NCI-H2107 (cell line): ENCODE measurements at places on chromosomes 2 and 18.

- no peak for DNase-seq
Observed at GRCh38 chr2:44716131-44716530, 225.4 kb upstream of the SIX3 start.

GRCh38 chr2:133586978-133587377 is 18.7 kb upstream of the NCKAP5 start:
- no peak for DNase-seq

DNA sequence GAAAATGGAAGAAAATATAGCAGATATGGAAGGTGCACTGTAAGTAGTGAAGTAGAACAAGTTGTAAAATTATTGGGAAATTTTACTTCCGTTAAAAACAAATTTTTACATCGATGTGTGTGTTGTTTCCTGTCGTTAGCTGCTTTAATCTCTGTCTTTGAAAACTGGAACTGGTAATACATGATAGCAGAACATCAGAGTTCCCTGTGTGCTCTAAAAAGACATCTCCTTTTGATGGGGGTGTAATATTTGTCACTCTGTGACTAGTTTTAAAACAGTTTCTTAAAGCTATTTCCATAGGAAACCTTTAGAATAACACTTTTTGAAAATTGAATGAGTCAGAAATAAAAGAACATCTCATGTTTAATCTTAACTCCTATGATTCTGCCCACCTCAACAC is 43.5 kb downstream of the COX7A2L start:
- no peak for DNase-seq

DNA sequence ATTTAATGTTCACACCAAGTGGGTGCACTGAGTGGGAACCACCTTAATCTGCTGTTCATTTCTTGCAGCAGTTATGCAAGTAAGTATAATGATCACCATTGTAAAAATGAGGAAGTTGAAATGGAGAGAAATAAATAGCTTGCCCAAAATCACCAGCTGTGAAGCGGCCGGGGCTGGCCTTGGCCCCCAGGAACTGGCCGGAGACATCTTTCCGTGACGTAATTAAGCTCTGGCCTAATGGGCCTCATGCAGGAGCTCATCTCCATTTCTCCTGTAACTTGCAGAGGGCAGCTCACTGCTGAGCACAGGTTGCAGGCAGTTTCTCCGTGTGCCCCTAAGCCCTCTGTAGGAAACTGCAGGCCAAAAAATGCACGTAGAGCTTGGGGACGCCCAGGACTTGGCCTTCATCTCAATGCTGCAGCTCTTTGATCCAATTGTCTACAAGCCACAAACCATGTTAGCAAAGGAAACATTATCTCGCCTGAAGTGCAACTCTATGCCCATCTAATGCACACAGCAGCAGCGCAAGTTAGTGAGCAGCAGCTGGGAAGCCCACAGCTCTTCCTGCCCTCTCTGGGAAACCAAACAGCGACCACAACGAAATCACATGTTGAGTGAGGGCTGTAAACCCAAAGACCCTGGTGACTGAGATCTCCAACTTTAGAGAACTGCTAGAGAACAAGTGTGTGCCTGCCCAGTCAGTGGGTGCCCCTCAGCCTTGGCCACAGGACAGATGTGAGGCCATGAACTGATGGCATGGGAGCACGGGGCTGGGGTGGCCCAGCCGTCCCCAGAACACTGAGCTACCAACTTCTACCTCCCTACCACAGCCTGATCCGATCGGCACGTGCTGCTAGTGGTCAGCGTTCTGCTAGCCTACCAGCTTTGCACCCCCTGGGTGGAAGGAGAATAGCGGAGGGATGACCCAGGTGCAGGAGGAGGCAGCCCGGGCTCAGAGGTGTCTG is 28.8 kb downstream of the APCDD1 start:
- no peak for DNase-seq

GRCh38 chr2:20145497-20146193 is 79.3 kb downstream of the SDC1 start:
- no peak for DNase-seq

DNA sequence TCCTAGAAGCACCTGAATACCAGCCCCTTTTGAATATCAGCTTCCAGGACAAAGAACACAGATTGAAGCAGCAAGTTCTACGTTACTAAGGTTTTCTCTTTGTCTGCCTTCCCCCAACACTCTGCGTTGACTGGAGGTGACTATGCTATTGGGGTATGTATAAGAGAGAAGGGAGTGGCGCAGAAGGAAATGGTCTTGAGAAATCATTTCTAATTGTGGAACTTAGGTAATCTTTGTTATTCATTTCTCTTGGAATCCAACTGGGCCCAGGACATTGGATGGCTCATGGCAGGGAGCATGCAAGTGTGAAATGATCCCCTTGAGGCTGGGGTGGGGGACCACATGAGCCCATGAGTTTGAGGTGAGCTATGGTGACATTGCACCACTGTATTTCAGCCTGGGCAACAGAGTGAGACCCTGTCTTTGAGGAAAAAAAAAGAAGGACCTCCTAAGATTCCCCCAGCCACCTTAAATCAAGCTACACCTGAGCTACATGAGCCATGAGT is 29.7 kb downstream of the XDH start:
- DNase-seq = no peak

DNA sequence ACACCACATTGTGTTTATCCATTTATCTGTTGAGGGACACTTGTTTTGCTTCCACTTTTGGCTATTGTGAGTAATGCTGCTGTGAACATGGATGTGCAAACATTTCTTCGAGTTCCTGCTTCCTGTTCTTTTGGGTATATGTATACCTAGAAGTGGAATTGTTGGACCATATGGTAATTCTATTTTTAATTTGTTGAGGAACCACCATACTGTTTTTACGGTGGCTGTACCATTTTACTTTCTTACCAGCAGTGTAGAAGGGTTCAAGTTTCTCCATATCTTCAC is 23.1 kb downstream of the ANXA4 start:
- DNase-seq = no peak

- no peak for DNase-seq
Observed at GRCh38 chr2:169823996-169824372, 721 bp downstream of the METTL5 start.

GRCh38 chr18:78972930-78973331 is 6.7 kb upstream of the SALL3 start:
- no peak for DNase-seq

- DNase-seq = no peak
Observed at GRCh38 chr2:151766437-151767153, 32.3 kb upstream of the NEB start.

GRCh38 chr2:40265602-40266001 is 186.3 kb downstream of the SLC8A1 start:
- DNase-seq = no peak

DNA sequence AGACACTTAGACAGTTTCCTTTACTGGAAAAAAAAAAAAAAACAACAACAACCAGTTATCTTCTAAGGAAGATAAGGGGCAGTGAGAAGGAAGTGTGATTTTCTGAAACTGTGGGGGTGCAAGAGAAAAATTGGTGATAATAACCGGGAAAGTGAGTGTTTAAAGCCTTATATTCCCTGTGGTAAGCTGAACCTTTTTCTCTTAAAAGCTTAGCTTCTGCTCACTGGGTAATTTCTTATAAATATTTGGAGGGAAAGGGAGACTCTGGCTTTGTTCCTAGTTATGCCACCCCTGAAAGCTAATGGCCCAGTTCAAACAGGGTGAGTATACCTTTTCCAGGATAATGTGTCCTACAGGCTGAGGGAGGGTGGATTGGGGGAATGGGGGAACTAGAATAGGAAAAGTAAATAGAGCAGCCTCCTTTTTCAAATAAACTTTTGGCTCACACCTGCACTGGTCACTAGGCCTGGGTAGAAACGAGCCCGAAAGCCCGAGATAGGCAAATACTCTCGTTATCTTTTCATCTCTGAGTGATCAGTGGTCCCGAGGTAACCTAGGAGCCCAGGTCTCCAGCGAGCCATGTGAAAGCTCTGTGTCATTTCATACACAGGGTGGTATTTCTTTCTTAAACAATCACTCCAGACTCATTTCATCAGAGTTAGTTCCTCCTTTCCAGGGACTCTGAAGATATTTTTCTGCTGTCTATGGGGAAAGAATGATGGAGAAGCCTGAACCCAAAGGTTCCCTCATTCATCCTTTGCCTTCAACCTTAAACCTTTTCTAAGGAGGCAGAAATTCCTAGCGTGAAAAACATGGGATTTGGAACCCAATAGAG is 15.5 kb upstream of the SRBD1 start:
- DNase-seq = no peak

DNA sequence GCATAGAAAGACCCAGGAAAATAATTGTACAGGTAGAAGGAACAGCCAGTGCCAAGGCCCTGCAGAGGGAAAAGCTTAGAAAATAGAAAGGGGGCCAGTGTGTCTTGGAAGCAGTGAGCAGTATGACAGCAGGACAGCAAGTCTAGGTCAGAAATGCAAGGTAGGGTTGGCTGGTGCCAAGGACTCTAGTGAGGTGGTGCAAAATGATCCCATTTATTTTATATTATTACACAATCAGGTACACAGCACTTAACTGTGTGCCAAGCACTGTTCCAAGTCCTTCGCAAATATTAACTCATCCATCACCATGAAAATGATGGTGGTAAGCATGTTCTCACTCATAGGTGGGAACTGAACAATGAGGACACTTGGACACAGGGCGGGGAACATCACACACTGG is 100.0 kb downstream of the AQP4 start:
- no peak for DNase-seq
